ENCODE measurements at places on chromosomes 5 and 9.

DNA sequence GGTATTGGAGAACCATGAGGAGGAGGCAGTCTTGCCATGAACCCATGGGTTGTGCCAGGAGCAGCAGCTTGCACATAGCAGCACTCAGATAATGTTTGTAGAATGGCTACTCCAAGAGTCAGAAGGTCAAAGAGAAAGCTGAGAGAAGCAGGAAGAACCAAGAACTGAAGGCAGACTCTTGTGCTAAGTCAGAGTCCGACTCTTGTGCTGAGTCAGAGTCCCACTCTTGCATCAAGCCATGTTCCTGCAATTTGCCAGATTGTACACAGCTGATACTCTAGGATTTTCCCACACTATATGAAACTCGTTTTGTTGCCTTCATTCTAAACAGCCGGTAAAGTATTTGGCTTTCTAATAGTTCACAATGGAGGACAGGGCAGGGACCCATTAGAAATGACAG, 26.2 kb upstream of the HSPA9 start:
- no peak for DNase-seq
- H3K36me3 ChIP-seq: no peaks in the 10 kb centered on the region
- no peaks in the 10 kb centered on the region for H3K4me1 ChIP-seq

DNA sequence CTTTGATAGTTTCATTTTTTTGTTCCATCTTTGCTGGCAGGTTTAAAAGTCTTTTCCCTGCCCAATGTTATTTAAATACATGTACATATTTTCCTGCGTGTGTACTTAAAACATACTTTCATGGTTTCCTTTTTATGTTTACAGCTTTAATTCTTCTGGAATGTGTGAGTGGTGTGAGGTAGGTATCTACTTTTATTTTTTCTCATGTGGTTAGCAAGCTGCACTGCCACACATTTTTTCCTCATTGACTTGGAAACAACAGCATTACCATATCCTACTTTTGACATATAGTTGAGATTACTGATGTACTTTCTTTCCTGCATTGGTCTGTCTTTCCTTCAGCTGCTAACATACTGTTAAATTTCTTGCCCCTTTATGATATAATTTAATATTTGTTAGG, 51.4 kb upstream of the COL15A1 start:
- DNase-seq: no peak
- no peak overlapping the region for H3K27ac ChIP-seq
- no peak overlapping the region for H3K4me3 ChIP-seq
- no peaks in the 10 kb centered on the region for H3K36me3 ChIP-seq
- no peaks in the 10 kb centered on the region for H3K4me1 ChIP-seq

- H3K27me3 ChIP-seq: no peaks in the 10 kb centered on the region
- H3K4me3 ChIP-seq: no peak overlapping the region
- H3K27ac ChIP-seq: no peak overlapping the region
- H3K4me1 ChIP-seq: no peaks in the 10 kb centered on the region
- DNase-seq: no peak
Observed at GRCh38 chr9:86186696-86187095, 72.8 kb downstream of the C9orf153 start.

- H3K36me3 ChIP-seq: no peaks in the 10 kb centered on the region
- H3K4me1 ChIP-seq: no peaks in the 10 kb centered on the region
Observed at GRCh38 chr5:170571281-170571731, 67.5 kb downstream of the KCNIP1 start.

GRCh38 chr5:142674531-142675469, 11.1 kb downstream of the FGF1 start:
- peak overlapping the region; percentile 92 for H3K27ac ChIP-seq
- no peaks in the 10 kb centered on the region for H3K36me3 ChIP-seq
- DNase-seq: no peak

- H3K27ac ChIP-seq: no peak overlapping the region
- H3K27me3 ChIP-seq: peaks cover 14% of the 10 kb centered on the region
- no peaks in the 10 kb centered on the region for H3K4me1 ChIP-seq
- no peaks in the 10 kb centered on the region for H3K36me3 ChIP-seq
- no peak overlapping the region for H3K4me3 ChIP-seq
Observed at GRCh38 chr9:135575995-135576631, 14.6 kb downstream of the PAEP start.

- H3K4me1 ChIP-seq: no peaks in the 10 kb centered on the region
- H3K4me3 ChIP-seq: no peak overlapping the region
- H3K36me3 ChIP-seq: no peaks in the 10 kb centered on the region
- DNase-seq: no peak
- no peaks in the 10 kb centered on the region for H3K27me3 ChIP-seq
Observed at GRCh38 chr5:168819004-168819621, 239.9 kb upstream of the PANK3 start.

GRCh38 chr5:179865491-179866240, 7.0 kb upstream of the MRNIP start:
- no peak for DNase-seq
- H3K36me3 ChIP-seq: peaks cover 3% of the 10 kb centered on the region
- no peaks in the 10 kb centered on the region for H3K27me3 ChIP-seq
- no peak overlapping the region for H3K27ac ChIP-seq
- H3K4me1 ChIP-seq: no peaks in the 10 kb centered on the region

DNA sequence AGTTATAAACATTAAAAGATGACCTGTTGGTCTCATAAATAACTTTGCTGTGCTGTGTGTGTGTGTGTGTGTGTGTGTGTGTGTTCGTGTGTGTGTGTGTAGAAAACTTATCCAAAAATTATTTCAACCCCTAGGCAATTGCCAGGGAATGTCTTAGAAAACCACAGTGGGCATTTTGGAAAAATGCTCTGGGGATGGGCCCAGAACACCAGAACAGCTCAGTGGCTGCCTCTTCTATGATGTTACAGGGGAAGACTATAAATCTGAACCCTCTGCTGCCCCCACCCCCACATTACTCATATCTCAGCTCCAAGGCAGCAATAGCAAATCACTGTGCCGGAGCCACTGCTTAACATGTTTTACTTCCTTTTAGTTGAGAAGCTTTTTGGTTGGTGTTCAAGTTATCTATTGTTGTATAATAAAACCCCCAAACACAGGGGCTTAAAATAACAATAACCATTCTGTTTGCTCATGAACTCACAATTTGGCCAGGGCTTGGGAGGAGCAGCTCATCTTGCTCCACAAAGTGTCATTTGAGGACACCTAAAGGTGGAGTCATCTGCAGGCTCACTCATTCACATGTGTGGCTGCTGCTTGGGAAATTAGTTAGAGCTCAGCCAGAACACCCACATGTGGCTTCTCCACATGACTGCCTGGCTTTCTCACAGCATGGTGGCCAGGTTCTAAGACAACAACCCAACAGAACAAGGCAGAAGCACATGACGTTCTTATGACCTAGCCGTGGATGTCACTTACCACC, 40.4 kb downstream of the ACTBL2 start:
- no peaks in the 10 kb centered on the region for H3K36me3 ChIP-seq
- H3K27me3 ChIP-seq: no peaks in the 10 kb centered on the region
- H3K27ac ChIP-seq: peak overlapping the region; percentile 62

All from breast epithelium (tissue), 4 donors.